ENCODE measurements at places on chromosomes 13 and 19. TPM values are rescaled to one million over a fixed set of nuclear protein-coding genes. Genes with fewer than 3 reads are reported as not detected.

- no peaks in the 10 kb centered on the region for H3K4me1 ChIP-seq
- DNase-seq = no peak
- peaks cover 15% of the 10 kb centered on the region for H3K27me3 ChIP-seq
- H3K27ac ChIP-seq = no peak overlapping the region
- H3K36me3 ChIP-seq = no peaks in the 10 kb centered on the region
- H3K4me3 ChIP-seq = no peak overlapping the region
Observed at GRCh38 chr13:103222683-103223082, 156.5 kb upstream of the SLC10A2 start.

The GAPDHS gene
- not detected for total RNA-seq

GRCh38 chr13:95197548-95197947 lies 103.7 kb downstream of the ABCC4 start:
- DNase-seq = peak; percentile 48
- H3K36me3 ChIP-seq = peaks cover 2% of the 10 kb centered on the region
- H3K27me3 ChIP-seq = no peaks in the 10 kb centered on the region
- peaks cover 23% of the 10 kb centered on the region for H3K4me1 ChIP-seq
- H3K4me3 ChIP-seq = no peak overlapping the region
- peak overlapping the region; percentile 83 for H3K27ac ChIP-seq

- H3K27me3 ChIP-seq = no peaks in the 10 kb centered on the region
- H3K36me3 ChIP-seq = no peaks in the 10 kb centered on the region
- no peak overlapping the region for H3K4me3 ChIP-seq
- peaks cover 46% of the 10 kb centered on the region for H3K4me1 ChIP-seq
- DNase-seq = peak; percentile 68
- H3K27ac ChIP-seq = peak overlapping the region; percentile 77
Observed at GRCh38 chr13:59671881-59672280, 491.8 kb downstream of the DIAPH3 start.

DNA sequence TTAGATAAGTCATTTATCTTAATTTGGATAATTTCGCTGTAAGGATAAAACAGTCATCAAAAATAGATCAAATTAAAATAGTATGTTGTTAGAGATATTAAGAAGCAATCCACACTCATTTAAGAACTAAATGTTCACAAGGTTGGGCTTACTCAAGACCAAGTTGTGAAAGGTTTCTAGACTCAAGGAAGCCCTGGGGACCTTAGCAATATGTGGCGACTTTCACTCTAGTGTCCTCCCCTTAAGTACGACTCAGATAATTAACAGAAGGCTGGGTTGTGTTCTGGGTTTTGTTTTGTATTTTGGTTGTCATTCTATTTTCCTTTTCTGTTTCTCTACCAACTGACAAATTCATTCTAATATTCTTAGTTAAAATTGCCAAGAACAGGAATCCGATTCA lies 1008.0 kb downstream of the PCDH9 start:
- no peak overlapping the region for H3K27ac ChIP-seq
- no peaks in the 10 kb centered on the region for H3K4me1 ChIP-seq

DNA sequence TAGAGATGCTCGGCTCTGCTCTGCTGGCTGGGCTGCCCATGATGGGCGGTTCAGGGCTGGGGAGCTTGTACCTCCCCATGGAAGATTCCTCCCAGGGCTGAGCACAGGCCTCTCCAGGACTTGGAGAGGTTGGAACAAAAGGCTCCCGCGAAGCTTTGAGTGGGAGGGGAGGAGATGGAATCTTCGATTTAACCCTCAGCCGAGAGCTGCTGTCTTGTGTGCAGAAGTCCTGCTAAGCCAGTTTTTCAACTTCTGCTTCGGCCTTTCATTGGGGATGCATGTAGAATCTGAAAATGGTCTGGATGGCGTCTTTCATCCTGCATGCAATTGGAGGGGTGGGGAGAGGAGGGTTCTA lies 163.3 kb downstream of the KDM4B start:
- H3K4me1 ChIP-seq = peaks cover 30% of the 10 kb centered on the region
- H3K27me3 ChIP-seq = no peaks in the 10 kb centered on the region
- peak overlapping the region; percentile 23 for H3K27ac ChIP-seq
- peaks cover 10% of the 10 kb centered on the region for H3K36me3 ChIP-seq

The APOC1 gene
- total RNA-seq = 5.5 TPM

- DNase-seq = no peak
- H3K27ac ChIP-seq = no peak overlapping the region
Observed at GRCh38 chr19:1817553-1818179, 5.6 kb upstream of the ATP8B3 start.

DNA sequence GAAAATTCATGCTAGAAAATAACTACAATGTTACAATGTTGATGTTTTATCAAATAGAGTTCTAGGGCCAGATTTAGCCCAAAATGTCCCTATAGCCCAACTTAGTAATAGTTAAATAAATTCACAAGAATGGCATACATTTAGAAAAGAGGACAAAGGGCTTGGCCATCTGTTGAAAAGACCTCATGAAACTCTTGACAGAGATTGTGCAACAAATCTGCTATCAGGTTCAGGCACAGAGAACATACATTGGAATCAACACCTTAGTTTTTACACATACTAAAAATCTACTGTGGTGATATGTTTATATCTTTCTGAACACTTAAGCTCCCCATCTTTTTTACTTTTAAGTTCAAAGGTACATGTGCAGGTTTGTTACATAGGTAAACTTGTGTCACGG lies 298.3 kb upstream of the DACH1 start:
- no peak for DNase-seq
- no peak overlapping the region for H3K27ac ChIP-seq
- no peaks in the 10 kb centered on the region for H3K4me1 ChIP-seq
- H3K4me3 ChIP-seq = no peak overlapping the region
- H3K27me3 ChIP-seq = peaks cover 32% of the 10 kb centered on the region

GRCh38 chr19:47274891-47275761 lies 441 bp downstream of the INAFM1 start:
- no peak for DNase-seq
- H3K4me3 ChIP-seq = peak overlapping the region; percentile 61
- peaks cover 17% of the 10 kb centered on the region for H3K4me1 ChIP-seq
- no peaks in the 10 kb centered on the region for H3K27me3 ChIP-seq
- H3K27ac ChIP-seq = peak overlapping the region; percentile 62
- H3K36me3 ChIP-seq = peaks cover 14% of the 10 kb centered on the region

The ZNF90 gene
- total RNA-seq = 0.41 TPM

The C19orf53 gene
- total RNA-seq = 137 TPM

The NCAN gene
- total RNA-seq = not detected

The CACNG7 gene
- total RNA-seq = not detected

The ZNF534 gene
- not detected for total RNA-seq

- no peak overlapping the region for H3K4me3 ChIP-seq
- DNase-seq = no peak
- no peak overlapping the region for H3K27ac ChIP-seq
- no peaks in the 10 kb centered on the region for H3K4me1 ChIP-seq
Observed at GRCh38 chr13:36148446-36148845, 17.3 kb upstream of the DCLK1 start.

- H3K4me1 ChIP-seq = peaks cover 24% of the 10 kb centered on the region
- no peak overlapping the region for H3K27ac ChIP-seq
- H3K27me3 ChIP-seq = no peaks in the 10 kb centered on the region
- no peak for DNase-seq
- peaks cover 19% of the 10 kb centered on the region for H3K36me3 ChIP-seq
- no peak overlapping the region for H3K4me3 ChIP-seq
Observed at GRCh38 chr13:37049810-37050209, 9.7 kb downstream of the SUPT20H start.

GRCh38 chr13:86830046-86830445 lies 841.1 kb upstream of the SLITRK5 start:
- DNase-seq = no peak
- H3K27ac ChIP-seq = no peak overlapping the region
- H3K4me3 ChIP-seq = no peak overlapping the region
- H3K36me3 ChIP-seq = no peaks in the 10 kb centered on the region
- H3K27me3 ChIP-seq = no peaks in the 10 kb centered on the region
- H3K4me1 ChIP-seq = no peaks in the 10 kb centered on the region

The UBXN6 gene
- 49.1 TPM for total RNA-seq

GRCh38 chr13:50574731-50575130 lies 268.8 kb downstream of the DLEU7 start:
- no peak for DNase-seq
- no peak overlapping the region for H3K27ac ChIP-seq
- no peaks in the 10 kb centered on the region for H3K27me3 ChIP-seq
- H3K36me3 ChIP-seq = no peaks in the 10 kb centered on the region
- no peaks in the 10 kb centered on the region for H3K4me1 ChIP-seq

- no peaks in the 10 kb centered on the region for H3K36me3 ChIP-seq
- no peaks in the 10 kb centered on the region for H3K27me3 ChIP-seq
- peaks cover 51% of the 10 kb centered on the region for H3K4me1 ChIP-seq
Observed at GRCh38 chr19:12783291-12783848, 7.9 kb upstream of the JUNB start.

The JOSD2 gene
- 31.9 TPM for total RNA-seq

- no peak for DNase-seq
- H3K27ac ChIP-seq = no peak overlapping the region
- H3K27me3 ChIP-seq = no peaks in the 10 kb centered on the region
- H3K36me3 ChIP-seq = no peaks in the 10 kb centered on the region
Observed at GRCh38 chr13:95898256-95898655, 154.9 kb downstream of the UGGT2 start.

The PCDH9 gene
- 5.8 TPM for total RNA-seq

All from A673 (cell line).